HuH-7.5 (cell line): ENCODE measurements at places on chromosomes 5 and 9.
A peak's percentile ranks its signal among the peaks of the same experiment; 100 is the strongest.

GRCh38 chr5:100542086-100542485 lies 6.9 kb downstream of the FAM174A start:
- no peak for DNase-seq

DNA sequence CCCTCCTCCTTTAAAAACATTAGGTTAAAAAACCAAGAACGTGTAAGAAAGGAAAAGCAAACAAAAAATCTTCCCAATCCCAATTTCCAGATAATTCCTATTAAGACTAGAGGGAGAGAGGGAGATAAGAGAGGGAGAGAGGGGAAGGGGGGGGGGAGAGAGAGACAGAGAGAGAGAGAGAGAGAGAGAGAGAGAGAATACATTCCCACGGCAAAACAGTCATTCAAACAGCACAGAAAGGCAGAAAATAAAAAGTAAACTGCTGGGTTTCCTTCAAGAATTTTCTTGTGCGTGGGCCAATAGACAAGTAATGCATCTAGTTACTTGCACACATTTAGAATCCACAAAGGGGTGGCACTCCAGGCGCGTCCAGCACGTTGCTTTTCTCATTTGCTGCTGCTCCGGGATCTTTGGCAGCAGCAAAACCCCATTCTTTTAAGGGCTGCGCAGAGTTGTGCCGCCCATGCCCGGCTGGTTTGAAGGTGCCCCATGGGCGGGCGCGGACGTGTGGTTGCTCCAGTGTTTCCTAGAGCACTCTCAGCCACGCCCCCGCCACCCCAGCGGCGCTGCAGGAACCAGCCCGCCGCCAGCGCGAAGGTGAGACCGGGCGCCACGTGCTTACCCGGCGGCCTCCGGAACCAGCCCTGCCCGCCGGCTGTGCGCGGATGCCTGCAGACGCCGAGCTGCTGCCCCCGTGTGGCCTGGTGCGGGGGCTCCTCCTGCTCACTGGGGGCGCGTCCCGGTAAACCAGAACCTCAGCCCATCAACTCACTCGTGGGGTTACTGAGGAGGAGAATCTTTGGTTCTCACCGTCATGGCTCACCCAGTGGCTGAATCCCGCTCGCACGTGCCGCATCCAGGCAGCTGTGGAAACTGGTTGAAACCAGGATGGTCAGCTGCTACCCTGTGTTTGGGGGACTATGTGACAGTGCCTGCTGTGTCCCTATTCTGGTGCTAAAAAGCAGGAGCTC lies 44.6 kb downstream of the STC2 start:
- DNase-seq, result peak; percentile 67

GRCh38 chr5:87184605-87185004 lies 83.1 kb upstream of the RASA1 start:
- DNase-seq, result no peak

GRCh38 chr5:93329756-93330155 lies 251.3 kb downstream of the NR2F1-AS1 start:
- DNase-seq, result no peak

- DNase-seq, result no peak
Measured at GRCh38 chr5:132199116-132199680, 28.5 kb downstream of the P4HA2 start.

- DNase-seq, result no peak
Measured at GRCh38 chr9:78013934-78014333, 17.7 kb downstream of the GNAQ start.

DNA sequence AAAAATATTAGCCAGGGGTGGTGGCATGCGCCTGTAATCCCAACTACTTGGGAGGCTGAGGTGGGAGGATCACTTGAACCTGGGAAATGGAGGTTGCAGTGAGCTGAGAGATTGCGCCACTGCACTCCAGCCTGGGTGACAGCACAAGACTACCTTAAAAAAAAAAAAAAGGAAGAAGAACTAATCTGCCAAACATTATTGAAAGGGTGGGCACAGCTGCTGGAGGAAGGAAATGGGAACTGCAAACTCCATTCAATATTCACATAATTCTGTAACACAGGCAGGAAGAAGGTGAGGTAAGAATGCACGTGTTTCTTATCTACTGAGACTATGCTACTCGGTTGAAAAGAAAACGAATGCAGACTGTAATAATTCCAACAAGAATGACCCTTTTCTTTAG lies 121.1 kb upstream of the GNA14 start:
- no peak for DNase-seq

- DNase-seq, result no peak
Measured at GRCh38 chr5:105207066-105207465, 1644.5 kb upstream of the NUDT12 start.

DNA sequence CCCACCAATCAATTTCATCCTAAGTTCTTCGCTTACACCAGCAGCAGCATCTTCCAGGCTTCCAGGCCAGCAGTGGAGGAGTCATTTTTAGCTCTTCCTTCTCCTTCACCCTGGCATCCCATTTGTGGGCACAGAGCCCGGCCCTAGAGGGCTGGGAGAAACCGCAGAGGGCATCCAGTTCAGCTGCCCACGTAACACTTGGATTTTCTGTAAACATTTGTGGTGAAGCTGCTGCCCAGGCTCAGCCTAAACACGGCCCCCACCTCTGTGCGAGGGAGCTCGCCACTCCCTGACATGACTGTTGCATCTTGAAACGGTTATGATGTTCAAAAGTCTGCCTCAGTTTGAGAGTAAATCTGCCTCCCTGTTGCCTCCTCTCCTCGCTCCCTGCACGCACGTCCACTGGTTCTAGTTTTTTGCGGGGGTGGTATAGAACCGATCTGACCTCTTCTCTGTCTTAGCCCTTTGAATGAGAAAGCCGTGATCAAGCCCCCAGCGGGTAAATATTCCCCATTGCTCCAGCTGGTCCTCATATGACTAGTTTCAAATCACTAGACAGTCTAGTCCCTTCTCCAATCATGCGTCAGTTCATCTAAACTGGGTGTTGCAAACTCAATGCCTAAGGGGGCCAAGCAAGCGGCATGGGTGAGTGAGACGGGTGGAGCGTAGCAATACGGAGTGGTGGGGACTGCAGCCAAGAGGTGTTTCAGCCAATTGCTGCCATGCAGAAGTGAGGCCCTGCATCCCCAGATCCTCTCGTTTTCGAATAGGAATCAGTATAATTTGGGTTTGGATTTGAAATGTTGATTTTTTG lies 34.9 kb upstream of the N4BP3 start:
- no peak for DNase-seq

DNA sequence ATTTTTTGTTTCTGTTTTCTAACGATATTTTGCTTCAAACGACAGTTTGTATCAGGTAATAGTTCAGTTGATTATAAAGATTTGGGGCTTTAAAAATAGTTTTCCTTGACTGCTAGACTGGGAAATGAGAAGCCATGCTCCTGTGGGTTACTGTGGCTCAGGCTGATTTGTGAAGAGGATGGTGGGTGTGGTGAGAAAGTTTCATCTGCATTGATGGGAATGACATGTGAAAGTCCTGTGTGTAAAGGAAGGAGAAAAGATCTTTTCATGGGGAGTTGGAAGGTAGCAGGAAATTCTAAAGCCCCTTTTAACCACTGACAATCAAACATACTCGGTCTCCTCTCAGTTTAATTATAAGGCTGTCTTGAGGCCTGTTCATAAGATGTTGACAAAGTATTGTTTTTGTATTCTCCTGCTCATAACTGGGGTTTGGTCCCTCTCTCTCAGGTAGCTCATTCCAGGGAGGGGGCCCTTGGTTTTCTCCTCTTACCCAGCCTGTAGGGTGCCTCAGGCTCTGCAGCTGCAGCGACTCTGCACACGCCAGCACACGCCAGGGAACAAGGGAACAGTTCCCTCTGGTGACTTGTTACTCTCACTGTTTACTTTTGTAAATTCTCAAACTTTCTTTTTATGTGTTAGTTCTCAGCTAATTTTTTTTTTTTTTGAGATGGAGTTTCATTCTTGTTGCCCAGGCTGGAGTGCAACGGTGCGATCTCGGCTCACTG lies 91.6 kb downstream of the CARTPT start:
- DNase-seq, result no peak
